ENCODE measurements at places on chromosomes 7 and 10. TPM values are rescaled to one million over a fixed set of nuclear protein-coding genes. Genes with fewer than 3 reads are reported as not detected.

RAPGEF5 gene
- 18.7 TPM for total RNA-seq

NKX1-2 gene
- 0.73 TPM for total RNA-seq

DNA sequence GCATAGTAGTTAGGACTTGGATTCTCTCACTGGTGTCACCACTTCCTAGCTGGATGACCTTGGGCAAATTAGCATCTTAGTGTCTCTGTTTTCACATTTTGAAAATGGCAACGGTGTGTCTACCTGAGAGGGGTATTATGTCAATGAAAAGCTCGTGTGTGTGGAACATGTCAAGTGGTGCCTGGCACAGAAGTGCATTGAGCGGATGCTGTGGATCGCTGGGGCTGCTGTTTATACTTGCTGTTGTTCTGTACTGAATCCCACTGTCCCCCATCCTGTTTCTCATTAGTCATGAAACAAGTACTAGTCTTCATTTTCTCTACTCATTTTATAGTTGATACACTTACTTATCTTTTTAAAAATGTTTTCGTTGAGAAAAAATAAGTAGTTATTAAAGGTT is 26.1 kb downstream of the RBM33 start:
- no peak overlapping the region for H3K27ac ChIP-seq
- H3K4me3 ChIP-seq, result no peak overlapping the region
- no peaks in the 10 kb centered on the region for H3K4me1 ChIP-seq
- H3K36me3 ChIP-seq, result no peaks in the 10 kb centered on the region
- no peak for DNase-seq
- H3K27me3 ChIP-seq, result no peaks in the 10 kb centered on the region

DNA sequence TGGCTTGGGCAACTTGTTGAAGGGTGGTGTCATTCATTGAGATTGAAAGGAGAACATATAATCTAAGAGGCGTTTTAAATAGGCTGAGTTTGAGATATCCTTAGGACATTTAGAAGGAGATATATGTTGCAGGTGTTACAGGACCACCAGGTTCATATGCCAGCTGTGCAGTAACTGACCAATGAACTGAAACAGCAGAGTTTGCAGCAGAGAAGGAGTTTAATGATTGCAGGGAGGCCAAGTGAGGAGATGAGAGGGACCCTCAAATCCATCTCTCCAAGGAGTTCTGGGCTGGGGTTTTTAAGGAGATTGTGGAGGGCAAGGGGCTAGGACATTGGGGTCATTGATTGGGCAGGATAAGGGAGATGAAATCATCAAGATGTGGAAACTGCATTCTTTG is 74.5 kb downstream of the SEC23IP start:
- no peaks in the 10 kb centered on the region for H3K4me1 ChIP-seq
- no peak overlapping the region for H3K4me3 ChIP-seq
- no peaks in the 10 kb centered on the region for H3K27me3 ChIP-seq
- no peak for DNase-seq

DNA sequence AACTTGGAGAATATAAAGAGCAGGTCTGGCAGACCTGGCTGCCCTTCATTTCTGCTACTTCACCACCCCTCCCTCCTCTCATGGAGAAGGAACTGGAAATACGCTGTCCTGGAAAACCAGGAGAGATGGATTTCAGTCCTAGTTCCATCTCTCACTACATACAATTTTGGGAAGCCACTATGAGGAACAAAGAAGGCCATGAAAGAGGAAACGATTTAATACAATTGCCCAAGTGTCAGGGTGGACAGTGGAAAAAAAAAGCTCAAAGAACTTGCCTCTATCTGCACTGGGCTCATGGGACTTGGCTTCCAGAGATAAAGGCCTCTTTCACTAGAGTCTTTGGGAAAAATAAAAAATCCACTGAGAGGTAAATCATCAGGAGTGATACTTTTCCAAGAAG is 561.7 kb downstream of the KCNMA1 start:
- H3K27me3 ChIP-seq, result no peaks in the 10 kb centered on the region
- no peaks in the 10 kb centered on the region for H3K36me3 ChIP-seq
- H3K4me3 ChIP-seq, result no peak overlapping the region
- no peaks in the 10 kb centered on the region for H3K4me1 ChIP-seq
- no peak for DNase-seq

DNA sequence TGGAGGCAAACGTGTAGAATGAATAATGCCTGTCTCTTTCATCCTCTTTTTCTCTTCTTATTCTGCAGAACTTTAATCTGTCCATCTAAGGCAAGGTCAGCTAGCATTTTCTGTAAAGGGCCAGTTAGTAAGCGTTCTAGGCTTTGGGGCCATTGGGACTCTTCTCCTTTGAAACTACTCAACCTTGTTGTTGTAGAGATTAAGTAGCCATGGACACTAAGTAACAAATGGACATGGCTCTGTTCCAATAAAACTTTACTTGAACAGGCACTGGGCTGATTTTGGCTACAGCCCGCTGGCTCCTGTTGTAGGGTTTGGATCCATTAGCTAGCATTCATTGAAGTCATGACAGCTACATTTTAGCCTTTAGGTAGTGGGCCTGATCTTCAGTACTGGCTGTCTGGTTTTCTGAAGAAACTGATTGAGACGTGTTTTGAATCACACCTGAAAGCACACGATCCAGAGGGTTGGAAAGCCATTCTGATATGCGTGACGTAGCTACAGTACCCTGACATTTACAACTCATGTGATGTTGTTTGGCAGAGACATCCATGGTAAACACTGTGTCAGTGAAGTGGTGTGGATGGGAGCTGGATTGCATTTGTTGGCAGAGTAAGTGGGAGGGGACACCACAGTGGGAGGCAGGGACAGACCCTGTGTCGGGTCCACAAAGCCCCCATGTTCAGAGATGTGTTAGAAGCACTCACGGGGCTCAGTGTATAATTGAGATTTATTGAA is 92.5 kb downstream of the MTPN start:
- no peaks in the 10 kb centered on the region for H3K4me1 ChIP-seq
- H3K36me3 ChIP-seq, result no peaks in the 10 kb centered on the region
- no peak overlapping the region for H3K4me3 ChIP-seq
- H3K27ac ChIP-seq, result no peak overlapping the region

DNA sequence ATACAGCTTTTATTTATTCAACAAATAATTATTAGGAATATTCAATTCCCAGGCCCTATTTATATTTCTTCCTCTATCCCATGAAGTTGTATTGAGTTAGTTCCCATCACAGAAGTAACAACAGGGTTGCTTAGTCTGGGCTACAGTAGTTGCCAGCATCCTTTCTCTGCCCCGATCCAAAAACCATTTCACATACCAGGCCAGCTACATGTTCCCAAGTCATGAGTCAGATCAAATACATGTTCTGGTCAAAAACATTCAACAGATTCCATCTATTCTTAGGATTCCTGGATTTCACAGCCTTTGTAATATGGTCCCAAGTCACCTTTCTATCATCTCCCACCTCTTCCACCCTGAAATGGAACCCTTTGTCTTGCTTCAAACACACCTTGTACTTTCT is 91.6 kb downstream of the RAB11FIP2 start:
- no peak for DNase-seq
- H3K4me1 ChIP-seq, result no peaks in the 10 kb centered on the region
- no peaks in the 10 kb centered on the region for H3K27me3 ChIP-seq
- no peaks in the 10 kb centered on the region for H3K36me3 ChIP-seq

DNA sequence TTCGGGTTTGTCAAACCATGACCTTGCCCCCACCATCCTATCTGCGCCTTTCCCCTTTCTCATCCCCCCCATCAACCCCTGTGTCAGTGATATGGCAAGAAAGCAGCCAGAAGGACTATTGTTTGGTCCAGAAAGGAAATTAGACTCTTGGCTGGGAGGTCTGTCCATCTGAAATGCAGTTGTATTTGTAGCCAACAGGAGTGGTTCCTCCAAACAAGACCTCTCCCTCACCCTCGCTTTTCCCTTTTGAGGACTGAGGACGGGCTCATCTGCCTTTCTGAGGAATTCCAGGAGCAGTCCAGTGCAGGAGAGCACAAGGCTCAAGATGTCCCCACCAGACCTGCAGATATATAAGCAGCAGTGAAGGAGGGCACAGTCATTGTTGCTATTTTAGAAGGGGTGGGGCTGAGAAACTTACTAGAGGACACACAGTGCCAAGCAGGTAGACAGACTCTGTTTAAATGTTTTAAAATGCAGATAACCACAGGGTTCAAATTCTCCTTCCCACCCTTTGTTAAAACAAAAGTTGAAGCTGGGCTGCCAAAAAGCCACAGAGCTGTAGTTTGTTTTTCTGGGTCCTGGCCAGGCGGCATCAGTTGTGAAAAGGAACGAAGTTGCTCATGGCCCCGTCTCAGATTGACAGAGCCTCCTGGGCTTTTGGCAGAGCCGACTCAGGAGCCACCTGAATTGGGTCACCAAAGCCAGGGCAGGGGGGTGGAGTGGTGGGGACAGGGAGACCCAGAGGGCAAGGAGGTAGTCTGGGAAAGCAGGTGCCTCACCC is 37.3 kb downstream of the CYP17A1 start:
- H3K27me3 ChIP-seq, result no peaks in the 10 kb centered on the region
- peak overlapping the region; percentile 80 for H3K27ac ChIP-seq
- H3K36me3 ChIP-seq, result no peaks in the 10 kb centered on the region
- peak; percentile 77 for DNase-seq
- H3K4me3 ChIP-seq, result peak overlapping the region; percentile 26

- H3K4me1 ChIP-seq, result no peaks in the 10 kb centered on the region
- H3K27me3 ChIP-seq, result no peaks in the 10 kb centered on the region
- H3K36me3 ChIP-seq, result no peaks in the 10 kb centered on the region
- H3K4me3 ChIP-seq, result no peak overlapping the region
Measured at GRCh38 chr7:90631502-90631901, 35.4 kb downstream of the CDK14 start.

- H3K36me3 ChIP-seq, result no peaks in the 10 kb centered on the region
- H3K27me3 ChIP-seq, result no peaks in the 10 kb centered on the region
- no peaks in the 10 kb centered on the region for H3K4me1 ChIP-seq
- no peak for DNase-seq
- H3K4me3 ChIP-seq, result no peak overlapping the region
Measured at GRCh38 chr7:29588900-29589696, 25.5 kb downstream of the PRR15 start.

DNA sequence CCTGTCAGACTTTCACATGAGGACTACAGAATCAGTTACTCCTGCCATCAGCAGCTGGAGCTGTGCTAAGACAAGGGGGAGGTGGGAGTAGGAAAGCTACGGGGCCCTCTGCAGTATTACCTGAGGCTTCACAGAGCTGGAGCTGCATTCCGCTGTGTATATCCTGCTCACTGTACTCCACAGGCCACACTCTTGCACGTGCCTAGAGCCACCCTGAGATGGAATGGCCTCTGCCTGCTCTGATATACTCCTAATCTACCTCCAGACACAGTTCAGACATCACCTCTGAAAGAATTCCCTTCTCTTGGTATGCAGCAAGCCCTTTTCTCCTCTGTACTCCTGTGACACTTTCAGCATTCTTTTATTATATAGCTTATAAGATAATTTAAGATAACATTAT is 34.8 kb downstream of the TRDMT1 start:
- no peaks in the 10 kb centered on the region for H3K4me1 ChIP-seq
- no peaks in the 10 kb centered on the region for H3K36me3 ChIP-seq
- DNase-seq, result no peak
- no peak overlapping the region for H3K4me3 ChIP-seq

DNA sequence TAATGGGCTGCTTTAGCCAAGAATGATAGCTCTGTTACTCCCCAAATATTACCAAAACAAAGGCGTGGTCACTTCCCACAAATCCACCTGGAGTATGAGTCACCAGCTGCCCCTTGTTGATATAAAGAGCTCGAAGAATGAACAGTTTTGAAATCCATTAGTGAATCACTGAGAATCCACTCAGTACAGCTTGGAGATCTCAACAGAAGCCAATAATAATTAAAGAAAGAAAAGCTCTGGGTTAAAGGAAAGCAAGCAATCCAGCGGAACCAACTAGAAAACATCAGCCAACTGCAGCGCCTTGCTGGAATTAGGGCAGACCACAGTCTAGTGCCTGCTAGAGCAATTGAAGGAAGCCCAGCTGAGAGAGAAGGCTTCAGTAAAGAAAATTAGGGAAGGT is 576.0 kb upstream of the C7orf33 start:
- no peak overlapping the region for H3K4me3 ChIP-seq
- no peaks in the 10 kb centered on the region for H3K4me1 ChIP-seq
- H3K27me3 ChIP-seq, result no peaks in the 10 kb centered on the region

DNA sequence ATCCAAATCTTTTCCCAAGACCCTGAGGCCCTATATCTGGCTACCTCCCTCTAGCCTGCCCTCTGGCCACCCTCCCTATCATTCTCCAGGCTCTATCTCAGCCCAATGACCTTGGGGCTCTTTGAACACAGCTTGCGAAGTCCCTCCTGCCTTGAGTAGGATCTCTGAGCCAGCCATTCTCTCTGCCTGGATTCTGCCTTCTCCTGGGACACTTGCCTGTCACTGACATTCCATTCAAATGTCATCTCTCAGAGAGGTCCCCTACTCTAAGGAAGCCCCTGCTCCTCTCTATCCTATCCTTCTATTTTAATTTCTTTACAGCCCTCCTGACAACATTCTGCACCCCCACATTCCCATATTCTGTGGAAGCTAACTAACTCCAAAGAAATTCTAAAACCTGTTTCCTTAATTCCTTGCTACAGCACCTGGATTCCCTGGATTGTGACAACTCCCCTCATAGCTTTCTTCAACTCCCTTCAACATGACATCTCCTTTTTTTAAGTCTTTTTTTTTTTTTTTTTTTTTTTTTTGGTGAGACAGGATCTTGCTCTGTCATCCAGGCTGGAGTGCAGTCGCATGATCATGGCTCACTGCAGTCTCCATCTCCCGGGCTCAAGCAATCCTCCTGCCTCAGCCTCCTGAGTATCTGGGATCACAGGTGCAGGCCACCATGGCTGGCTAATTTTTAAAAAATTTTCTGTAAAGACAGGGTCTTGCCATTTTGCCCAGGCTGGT is 81.0 kb upstream of the ASAH2 start:
- no peaks in the 10 kb centered on the region for H3K27me3 ChIP-seq
- no peak overlapping the region for H3K4me3 ChIP-seq
- no peaks in the 10 kb centered on the region for H3K4me1 ChIP-seq
- no peak overlapping the region for H3K27ac ChIP-seq
- DNase-seq, result no peak

- H3K27ac ChIP-seq, result no peak overlapping the region
- no peak for DNase-seq
- H3K27me3 ChIP-seq, result peaks cover 12% of the 10 kb centered on the region
- H3K4me3 ChIP-seq, result no peak overlapping the region
Measured at GRCh38 chr10:131731780-131732630, 168.8 kb upstream of the PPP2R2D start.

- H3K27me3 ChIP-seq, result no peaks in the 10 kb centered on the region
- H3K4me1 ChIP-seq, result no peaks in the 10 kb centered on the region
- H3K36me3 ChIP-seq, result no peaks in the 10 kb centered on the region
- H3K27ac ChIP-seq, result peak overlapping the region; percentile 1
Measured at GRCh38 chr7:92697012-92697411, 106.8 kb upstream of the FAM133B start.

DNA sequence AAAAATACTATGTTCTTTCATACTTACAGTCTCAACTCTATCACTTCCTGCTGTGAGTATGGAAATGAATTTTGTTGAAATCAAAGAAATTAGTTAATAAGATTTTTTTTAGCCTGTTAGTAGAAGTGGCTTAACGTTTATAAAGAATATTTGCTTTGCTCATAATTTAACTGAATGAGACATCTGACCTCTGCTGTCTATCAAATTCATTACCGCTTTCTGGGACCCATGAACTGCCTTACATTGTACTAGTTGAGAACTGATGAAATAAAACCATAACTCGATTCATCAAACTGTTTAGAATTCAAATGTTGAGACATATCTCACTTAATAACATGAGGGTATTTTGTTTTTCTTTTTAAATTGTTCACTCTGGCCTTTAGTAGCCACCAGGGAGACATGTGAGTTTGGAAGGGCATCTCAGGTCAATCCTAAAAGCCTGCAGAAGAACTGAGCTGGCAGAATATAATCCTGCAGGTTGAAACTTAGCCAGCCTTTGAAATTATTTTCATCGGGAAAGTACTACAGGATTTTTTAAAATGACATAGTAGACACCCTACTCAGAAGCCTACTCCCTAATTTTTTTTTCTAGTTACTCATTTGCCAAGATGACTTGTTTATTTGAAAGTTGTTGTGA is 78.7 kb downstream of the KIAA1217 start:
- H3K36me3 ChIP-seq, result no peaks in the 10 kb centered on the region
- peak overlapping the region; percentile 34 for H3K27ac ChIP-seq
- no peaks in the 10 kb centered on the region for H3K27me3 ChIP-seq
- DNase-seq, result no peak
- no peaks in the 10 kb centered on the region for H3K4me1 ChIP-seq

Measured in breast epithelium (tissue), 4 donors.